Psoas muscle (tissue), 8 donors: ENCODE measurements at places on chromosomes 2 and 18. TPM values are rescaled to one million over a fixed set of nuclear protein-coding genes. Genes with fewer than 3 reads are reported as not detected.

Gene OXER1
- 0.20 TPM for total RNA-seq

Gene ANKRD30B
- not detected for total RNA-seq

Gene ELOA2
- total RNA-seq = not detected

DNA sequence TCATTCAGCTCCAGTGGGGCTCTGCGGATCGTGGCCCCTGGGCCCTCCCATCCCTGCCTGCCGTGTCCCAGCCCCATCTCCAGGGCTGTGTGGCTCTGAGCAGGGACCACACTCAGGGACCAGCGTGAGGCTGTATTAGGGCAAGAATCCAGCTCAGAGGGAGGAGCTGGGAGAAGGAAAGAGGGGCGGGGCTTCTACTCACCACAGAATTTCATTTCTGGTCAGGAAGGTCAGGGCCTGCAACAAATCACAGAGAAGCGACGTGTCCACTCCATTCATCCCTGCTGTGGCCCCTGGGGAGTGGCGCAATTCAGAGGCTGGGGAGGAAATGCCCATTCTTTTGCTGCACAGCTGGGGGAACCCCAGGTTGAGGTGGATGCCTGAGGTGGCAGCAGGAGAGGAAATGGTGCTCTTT lies 828 bp downstream of the CIB4 start:
- DNase-seq = no peak

DNA sequence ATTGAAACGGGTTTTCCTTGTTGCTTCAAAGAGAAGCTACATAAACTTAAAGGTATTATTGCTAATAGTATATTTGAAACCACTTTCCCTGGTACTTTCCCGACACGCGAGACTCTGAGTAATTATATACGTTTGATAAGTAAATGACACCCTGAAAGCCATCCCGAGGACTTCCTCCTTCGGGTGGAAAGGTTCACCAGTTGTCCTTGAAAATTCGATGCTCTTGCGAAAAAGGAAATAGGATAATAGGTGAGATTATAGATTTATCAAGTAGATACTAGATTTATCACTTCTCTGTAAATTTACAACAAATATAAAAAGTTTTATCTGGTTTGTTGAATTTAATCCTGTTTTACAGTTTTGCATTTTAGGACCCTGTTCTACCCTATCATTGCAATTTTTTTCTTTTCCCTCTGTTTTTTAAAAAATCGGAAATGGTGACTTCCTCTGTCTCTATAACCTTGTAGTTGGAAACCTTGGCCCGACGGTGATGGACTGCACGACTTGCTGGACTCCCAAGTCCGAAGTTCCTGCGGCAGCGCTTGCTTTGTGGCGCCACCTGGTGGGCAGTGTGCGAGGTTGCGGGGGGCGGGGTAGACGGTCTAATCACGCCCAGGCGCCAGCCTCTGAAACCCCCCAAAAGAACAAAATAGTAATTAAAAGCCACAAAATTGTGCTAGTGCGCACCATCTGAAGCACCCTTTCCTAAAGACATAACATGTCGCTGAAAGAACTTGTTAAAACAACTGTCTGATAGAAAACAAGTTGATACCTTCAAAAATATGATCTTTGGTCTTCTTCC lies 972 bp upstream of the DLX2 start:
- peak; percentile 86 for DNase-seq

DNA sequence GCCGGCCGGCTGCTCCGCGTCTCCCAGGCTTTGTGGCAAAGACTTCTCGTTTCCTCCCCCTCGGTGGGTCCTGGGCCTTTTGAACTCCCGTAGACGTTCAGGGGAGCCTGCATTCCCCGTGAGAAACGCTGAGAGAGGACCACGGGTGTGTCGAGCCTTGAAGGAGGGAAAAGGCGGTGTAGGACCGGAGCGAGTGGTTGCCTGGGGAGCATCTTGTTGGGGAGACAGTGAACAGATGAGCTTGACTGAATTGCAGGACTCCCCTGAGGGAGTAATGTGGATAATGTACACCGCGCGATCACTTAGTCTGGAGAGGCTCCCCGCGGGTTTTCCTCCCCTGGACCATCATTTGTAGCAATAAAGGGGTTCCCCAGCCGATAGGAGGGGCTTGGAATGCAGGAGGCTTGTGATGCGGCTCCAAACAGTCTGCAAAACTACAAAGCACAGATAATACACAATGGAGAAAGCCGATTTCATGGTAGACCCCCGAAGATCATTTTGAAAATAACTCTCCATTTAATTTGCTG lies 769 bp downstream of the ALMS1 start:
- no peak for DNase-seq
